Glomerular endothelial cell (primary cell): ENCODE measurements at places on chromosomes 4 and X. TPM values are rescaled to one million over a fixed set of nuclear protein-coding genes. Genes with fewer than 3 reads are reported as not detected.

Gene FAT4
- 17.3 and 30.7 TPM in 2 replicates for total RNA-seq

Gene NRK
- 0.93 and 4.8 TPM in 2 replicates for total RNA-seq

Gene ITIH6
- total RNA-seq = under 0.01 TPM in 1 of 2 replicates, not detected in the other

Gene ARHGAP36
- total RNA-seq = not detected in 2 replicates

Gene NLGN3
- 0.10 and 0.99 TPM in 2 replicates for total RNA-seq

Gene ELOVL6
- 8.9 and 16.5 TPM in 2 replicates for total RNA-seq

Gene NEXMIF
- under 0.01 TPM in 1 of 2 replicates, not detected in the other for total RNA-seq

Gene RTL9
- total RNA-seq = not detected in 2 replicates

Gene GABRA4
- not detected in 2 replicates for total RNA-seq

Gene CT55
- total RNA-seq = not detected in 2 replicates

Gene PLP1
- not detected in 2 replicates for total RNA-seq

Gene VCX2
- total RNA-seq = not detected in 2 replicates

Gene TMPRSS11B
- total RNA-seq = not detected in 2 replicates

Gene NR3C2
- 5.2 and 6.4 TPM in 2 replicates for total RNA-seq

Gene MAML3
- total RNA-seq = 14.2 and 18.7 TPM in 2 replicates

Gene CYLC1
- not detected in 2 replicates for total RNA-seq

Gene FAM47E
- 0.44 TPM in 1 of 2 replicates, not detected in the other for total RNA-seq

Gene USP51
- total RNA-seq = 0.92 and 0.93 TPM in 2 replicates

Gene MAGEE2
- not detected in 2 replicates for total RNA-seq
